Cardiac muscle cell (in vitro differentiated cells and primary cell): ENCODE measurements at places on chromosomes 2 and 18. TPM values are rescaled to one million over a fixed set of nuclear protein-coding genes. Genes with fewer than 3 reads are reported as not detected.

Gene MROH2A
- total RNA-seq, result 0.12 TPM in 1 of 2 replicates, not detected in the other

Gene XRCC5
- 150 and 174 TPM in 2 replicates for total RNA-seq

Gene GPR39
- 7.3 and 10.9 TPM in 2 replicates for total RNA-seq

Gene L3MBTL4
- total RNA-seq, result 5.8 and 7.7 TPM in 2 replicates

Gene C2orf76
- total RNA-seq, result 8.3 and 9.5 TPM in 2 replicates

Gene LRP1B
- 2.4 and 2.5 TPM in 2 replicates for total RNA-seq

Gene AGXT
- total RNA-seq, result 0.06 and 0.67 TPM in 2 replicates

Gene NTSR2
- total RNA-seq, result not detected in 2 replicates

Gene B4GALT6
- total RNA-seq, result 3.7 and 5.5 TPM in 2 replicates

Gene SCTR
- total RNA-seq, result 0.07 and 0.09 TPM in 2 replicates

Gene TMEM37
- 1.5 and 4.3 TPM in 2 replicates for total RNA-seq

Gene EMILIN2
- total RNA-seq, result 75.9 and 134 TPM in 2 replicates

Gene NCOA1
- 6.7 and 7.9 TPM in 2 replicates for total RNA-seq

Gene LOXHD1
- 0.21 TPM in 1 of 2 replicates, not detected in the other for total RNA-seq

Gene KIAA2012
- total RNA-seq, result 0.21 TPM in 1 of 2 replicates, not detected in the other

Gene MBP
- 0.04 and 0.42 TPM in 2 replicates for total RNA-seq

Gene WNT10A
- not detected in 2 replicates for total RNA-seq

Gene DLX2
- total RNA-seq, result not detected in 2 replicates

Gene NYAP2
- total RNA-seq, result not detected in 2 replicates

Gene IL1R1
- total RNA-seq, result 0.18 and 0.21 TPM in 2 replicates

Gene LRATD1
- total RNA-seq, result 1.1 and 1.5 TPM in 2 replicates

Gene DPYSL5
- 4.1 and 4.5 TPM in 2 replicates for total RNA-seq

Gene CFAP221
- 11.0 and 12.9 TPM in 2 replicates for total RNA-seq

Gene DYNAP
- not detected in 2 replicates for total RNA-seq

Gene CD207
- not detected in 2 replicates for total RNA-seq

Gene FAM210A
- 20.6 and 26.9 TPM in 2 replicates for total RNA-seq

Gene CDH20
- total RNA-seq, result not detected in 2 replicates

Gene SPC25
- total RNA-seq, result 3.3 and 10.1 TPM in 2 replicates

Gene DTNB
- 18.0 and 31.3 TPM in 2 replicates for total RNA-seq

Gene ZSWIM2
- not detected in 2 replicates for total RNA-seq

Gene AQP12A
- not detected in 2 replicates for total RNA-seq

Gene FIGN
- 23.1 and 51.0 TPM in 2 replicates for total RNA-seq

Gene EHBP1
- 18.7 and 30.8 TPM in 2 replicates for total RNA-seq

Gene ANKRD30BL
- total RNA-seq, result 0.14 and 0.71 TPM in 2 replicates

Gene ABCG8
- 0.04 TPM in 1 of 2 replicates, not detected in the other for total RNA-seq

Gene SERPINB5
- total RNA-seq, result not detected in 2 replicates

Gene SCRN3
- total RNA-seq, result 38.5 and 42.1 TPM in 2 replicates

Gene SFT2D3
- total RNA-seq, result 9.3 and 11.7 TPM in 2 replicates

Gene CENPA
- 1.9 and 18.6 TPM in 2 replicates for total RNA-seq

Gene BMP10
- 0.46 and 0.95 TPM in 2 replicates for total RNA-seq

Gene PKDCC
- total RNA-seq, result 169 and 228 TPM in 2 replicates

Gene CDH19
- total RNA-seq, result not detected in 2 replicates

Gene DHRS9
- not detected in 2 replicates for total RNA-seq

Gene EPC2
- total RNA-seq, result 12.1 and 14.0 TPM in 2 replicates

Gene RAB27B
- total RNA-seq, result 0.09 and 0.14 TPM in 2 replicates

Gene MAPRE3
- 75.9 and 143 TPM in 2 replicates for total RNA-seq

Gene NRBP1
- 82.1 and 122 TPM in 2 replicates for total RNA-seq

Gene FOXD4L1
- total RNA-seq, result 0.81 and 1.2 TPM in 2 replicates

Gene KLHL30
- 25.9 and 31.7 TPM in 2 replicates for total RNA-seq

Gene FSIP2
- total RNA-seq, result 6.1 and 13.8 TPM in 2 replicates

Gene CPS1
- 139 and 172 TPM in 2 replicates for total RNA-seq

Gene CFAP65
- total RNA-seq, result 0.07 and 2.2 TPM in 2 replicates

Gene SANBR
- total RNA-seq, result 3.5 and 6.1 TPM in 2 replicates

Gene CIB4
- total RNA-seq, result 0.49 TPM in 1 of 2 replicates, not detected in the other

Gene OXER1
- total RNA-seq, result 0.48 TPM in 1 of 2 replicates, not detected in the other

Gene SMAD2
- total RNA-seq, result 71.3 and 85.8 TPM in 2 replicates
